ENCODE measurements at places on chromosomes 3 and 15.

- DNase-seq = no peak
Observed at GRCh38 chr15:67750371-67750770, 74.9 kb upstream of the SKOR1 start.

DNA sequence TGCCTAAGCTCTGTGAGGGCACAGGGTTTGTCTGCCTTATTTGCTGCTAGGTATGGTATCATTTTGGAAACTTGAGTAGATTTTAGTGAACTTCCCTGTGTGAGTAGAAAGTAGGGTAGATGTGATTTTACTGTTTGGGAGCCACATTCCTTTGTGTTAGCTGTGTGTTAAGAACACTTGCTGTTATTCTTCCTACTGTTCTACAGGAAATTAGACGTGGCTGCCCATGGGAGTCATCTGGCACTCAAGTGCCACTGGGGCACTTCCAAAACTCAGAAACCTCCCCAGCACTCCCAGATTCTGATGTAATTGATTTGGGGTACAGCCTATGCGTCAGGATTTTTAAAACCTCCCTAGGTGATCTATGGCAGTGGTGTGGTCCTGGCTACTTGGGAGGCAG lies 369.9 kb upstream of the C2CD4B start:
- DNase-seq = no peak

DNA sequence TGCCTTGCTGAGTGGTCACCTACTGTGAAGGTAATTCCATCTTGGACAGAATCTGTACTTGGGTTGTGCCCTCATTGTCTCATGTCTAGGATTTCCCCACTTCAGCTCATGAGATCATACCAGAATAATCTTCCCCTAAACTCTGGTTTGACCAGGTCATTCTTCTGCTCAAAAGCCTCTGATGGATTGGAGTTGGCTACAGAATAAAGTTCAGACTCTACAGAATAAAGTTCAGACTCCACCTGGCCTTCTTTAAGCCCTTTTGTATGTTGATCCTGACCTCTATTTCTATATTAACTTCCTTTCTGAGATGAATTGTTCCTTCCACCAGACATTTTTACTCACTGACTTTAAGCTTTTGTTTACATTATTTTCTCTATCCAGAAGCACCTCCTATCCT lies 6.4 kb upstream of the GLCE start:
- DNase-seq = no peak

DNA sequence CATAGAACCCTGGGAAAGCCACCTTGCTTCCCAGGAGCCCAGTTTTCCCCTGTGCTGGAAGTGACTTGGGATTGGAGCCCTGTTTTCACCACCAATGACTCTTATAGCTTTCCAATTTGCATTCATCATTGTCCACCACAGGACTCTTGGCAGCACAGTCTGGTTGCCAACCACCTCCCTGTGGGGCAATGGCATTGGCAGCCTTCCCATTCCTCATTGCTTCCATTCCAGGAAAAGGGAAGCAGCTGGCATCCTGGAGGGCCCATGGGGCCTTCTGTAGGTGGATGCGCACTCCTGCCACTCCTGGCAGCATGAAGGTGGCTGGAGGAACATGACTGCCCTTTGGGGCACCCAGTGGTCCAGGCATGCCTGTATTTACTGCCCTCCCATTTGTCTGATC lies 57.7 kb downstream of the FEM1B start:
- no peak for DNase-seq

DNA sequence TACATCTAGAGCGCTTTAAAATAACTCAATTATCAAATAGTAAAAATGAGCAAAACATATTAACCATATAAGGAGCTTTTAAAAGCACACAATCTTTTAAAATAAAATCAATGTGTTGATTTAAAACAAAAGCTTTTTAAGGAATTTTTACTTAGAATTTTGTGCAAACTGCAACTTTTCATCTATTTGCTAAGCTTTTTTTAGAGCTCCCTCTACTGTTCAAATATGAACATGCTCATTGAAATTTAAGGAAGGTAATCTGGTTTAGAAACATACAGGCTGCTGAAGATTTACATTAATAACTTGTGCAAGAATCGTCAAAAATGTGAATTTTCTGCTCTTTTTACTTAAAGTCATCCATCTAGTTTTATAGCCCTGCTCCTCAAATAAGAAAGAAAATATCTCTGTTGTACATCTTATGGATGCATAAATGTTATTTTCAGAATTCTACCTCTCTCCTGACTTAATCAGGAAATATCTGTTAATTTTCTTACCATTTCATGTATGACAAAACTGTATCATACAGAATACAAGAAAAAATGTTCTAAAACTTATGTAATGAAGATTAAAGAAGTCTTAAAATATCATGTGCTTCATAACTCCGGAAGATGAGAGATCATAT lies 469.4 kb upstream of the ROBO2 start:
- DNase-seq = no peak

DNA sequence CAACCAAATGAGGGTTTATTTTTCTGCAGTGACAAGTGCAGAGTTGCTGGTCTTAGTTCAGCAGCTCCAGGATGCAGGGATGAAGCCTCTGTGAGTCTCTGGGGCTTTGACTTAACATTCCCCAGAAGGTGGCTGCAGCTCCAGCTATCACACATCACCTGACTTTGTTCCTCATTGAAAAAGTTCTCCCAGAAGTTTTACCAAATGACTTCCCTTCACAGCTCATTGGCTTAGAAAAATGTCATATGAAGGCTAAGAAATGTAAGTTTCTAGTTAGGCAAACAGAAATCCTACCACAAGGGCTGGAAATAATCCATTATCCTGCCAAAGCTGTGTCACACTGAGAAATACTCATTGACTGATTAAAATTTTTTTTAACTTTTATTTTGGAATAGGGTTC lies 184.9 kb downstream of the MINAR1 start:
- no peak for DNase-seq

DNA sequence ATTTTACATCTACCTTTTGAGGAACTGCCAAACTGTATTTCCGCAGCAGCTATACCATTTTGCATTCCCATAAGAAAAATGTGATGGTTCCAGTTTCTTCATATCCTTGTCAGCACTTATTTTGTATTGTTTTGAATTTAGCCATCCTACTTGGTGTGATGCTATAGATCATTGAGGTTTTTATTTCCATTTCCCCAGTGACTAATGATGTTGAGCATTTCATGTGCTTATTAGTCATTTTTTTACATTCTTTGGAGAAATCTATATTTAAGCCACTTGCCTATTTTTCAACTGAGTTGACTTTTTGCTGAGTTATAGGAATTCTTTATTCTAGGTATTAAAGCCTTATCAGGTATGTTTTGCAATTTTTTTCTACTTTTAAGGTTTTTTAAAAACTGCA lies 347.6 kb upstream of the RARB start:
- DNase-seq = no peak
